ENCODE measurements at places on chromosomes 13 and 19.

DNA sequence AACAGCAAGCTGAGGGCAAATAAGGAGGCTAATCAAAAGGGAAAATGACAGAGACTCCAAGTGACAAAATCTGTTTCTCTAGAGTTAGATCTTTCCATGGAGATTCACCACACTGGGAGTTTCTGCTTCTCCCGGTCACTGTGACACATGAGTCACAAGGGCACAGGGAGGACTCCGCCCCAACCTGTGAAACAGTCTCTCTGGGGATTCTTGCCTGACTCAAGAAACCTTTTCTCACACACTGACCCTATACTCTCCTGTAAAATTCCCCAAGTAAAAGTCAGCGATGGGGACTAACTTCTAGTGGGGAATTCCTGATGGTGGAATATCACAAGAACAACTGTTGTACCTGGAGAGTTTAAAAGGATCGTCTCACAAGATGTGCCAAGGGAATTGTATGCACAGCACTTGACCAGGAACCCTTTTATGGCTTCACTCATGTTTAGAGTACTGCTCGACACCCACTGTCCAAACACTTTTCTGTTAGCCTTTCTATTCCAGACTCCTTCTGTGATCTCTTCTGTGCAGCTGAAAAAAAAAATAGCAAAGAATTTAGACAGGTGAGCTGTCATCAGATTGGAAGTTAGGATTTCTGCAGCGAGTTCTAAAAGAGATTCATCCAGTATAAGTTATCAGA is 46.8 kb upstream of the URAD start:
- DNase-seq: no peak

DNA sequence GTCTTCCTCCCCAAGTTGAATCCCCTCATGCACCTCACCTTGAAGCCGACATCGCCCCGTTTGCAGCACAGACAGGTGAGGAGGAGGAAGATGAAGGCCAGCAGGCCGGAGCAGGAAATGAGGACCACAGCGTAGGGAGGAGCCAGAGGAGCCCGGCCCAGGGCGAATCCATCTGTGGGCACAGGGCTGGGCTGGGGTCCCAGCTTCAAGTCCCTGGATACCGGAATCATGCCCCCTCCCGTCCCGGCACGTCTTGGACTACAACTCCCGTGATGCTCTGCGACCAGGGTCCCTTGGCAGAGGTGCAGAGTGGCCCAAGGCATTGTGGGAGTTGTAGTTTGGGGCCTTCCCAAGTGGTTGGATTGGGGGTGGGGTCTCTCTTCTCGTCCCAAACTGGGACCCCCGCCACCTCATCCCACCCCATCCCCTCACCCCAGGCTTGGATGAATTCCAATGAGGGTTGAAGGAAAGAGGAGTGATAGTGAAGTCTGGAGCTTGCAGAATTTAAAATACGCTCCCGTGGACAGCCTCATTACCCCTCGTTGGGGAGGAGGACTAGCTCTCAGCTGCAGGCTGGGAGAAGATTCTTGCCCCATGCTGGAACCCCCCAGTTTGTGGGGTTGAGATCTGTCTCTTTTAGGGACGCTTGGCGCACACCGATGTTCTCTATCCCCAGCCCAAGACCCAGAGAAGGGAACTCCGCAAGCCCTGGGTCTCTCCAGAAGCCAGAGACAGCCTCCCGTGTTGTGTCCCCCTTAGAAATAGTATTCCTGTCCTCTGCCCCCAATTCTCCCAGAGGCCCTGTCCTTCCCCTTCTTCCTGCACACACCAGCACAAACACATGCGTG is 990 bp downstream of the LMTK3 start:
- peak; percentile 81 for DNase-seq

DNA sequence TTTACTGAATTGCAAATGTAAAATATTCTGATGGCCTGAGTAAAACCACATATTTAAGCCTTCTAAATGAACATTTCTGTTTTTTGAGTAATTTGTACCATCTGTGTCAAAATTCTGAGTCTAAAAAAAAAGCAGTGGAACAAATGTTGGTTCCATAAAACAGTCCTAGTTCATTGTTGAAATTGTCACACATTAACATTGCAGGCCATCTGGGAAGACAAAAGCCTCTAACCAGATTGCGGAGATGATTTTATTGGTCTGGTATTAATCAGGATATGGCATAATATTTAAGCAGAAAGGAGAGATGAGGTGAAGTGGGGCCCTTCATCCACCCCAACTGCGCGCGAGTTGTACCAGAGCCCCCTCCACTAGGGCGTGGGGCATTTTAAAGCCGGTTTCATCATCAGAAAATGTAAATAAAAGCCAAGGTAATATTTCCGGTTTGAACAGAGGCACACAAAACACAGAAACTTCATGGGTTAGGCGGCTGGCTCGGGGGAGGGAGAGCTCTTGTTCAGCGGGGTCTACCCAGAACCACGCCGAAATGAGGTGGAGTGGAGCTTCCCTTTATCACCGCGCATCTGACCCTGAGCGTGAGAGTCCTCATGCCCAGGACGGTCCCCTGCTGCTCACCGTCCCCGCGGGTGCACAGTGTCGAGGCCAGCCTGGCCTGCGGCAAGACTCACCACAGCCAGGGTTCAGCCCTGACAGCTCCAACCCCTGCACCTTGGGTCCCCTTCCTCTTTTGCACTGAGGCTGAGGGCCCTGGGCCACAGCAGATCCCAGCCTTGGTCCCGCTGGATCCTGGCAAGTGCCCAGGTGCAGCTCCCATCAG is 169.2 kb downstream of the URI1 start:
- DNase-seq: no peak

DNA sequence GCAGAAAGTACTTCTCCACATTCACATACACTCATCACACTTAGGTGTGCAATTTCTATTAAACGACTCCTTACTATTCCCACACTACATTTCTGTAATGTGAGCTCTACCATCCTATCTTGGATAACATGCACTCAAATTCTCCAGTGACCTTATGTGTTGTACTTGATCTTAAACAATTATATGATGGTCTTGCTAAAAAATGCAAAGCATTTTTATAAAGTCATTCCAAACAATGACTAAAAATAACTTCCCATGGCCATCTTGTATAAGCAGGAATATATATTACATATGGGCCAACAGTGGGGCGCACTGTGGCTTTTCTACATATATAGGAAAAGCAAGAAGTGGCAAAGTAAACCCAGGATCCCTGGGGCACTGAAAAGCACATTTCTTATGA is 155.5 kb downstream of the FLT1 start:
- DNase-seq: no peak

DNA sequence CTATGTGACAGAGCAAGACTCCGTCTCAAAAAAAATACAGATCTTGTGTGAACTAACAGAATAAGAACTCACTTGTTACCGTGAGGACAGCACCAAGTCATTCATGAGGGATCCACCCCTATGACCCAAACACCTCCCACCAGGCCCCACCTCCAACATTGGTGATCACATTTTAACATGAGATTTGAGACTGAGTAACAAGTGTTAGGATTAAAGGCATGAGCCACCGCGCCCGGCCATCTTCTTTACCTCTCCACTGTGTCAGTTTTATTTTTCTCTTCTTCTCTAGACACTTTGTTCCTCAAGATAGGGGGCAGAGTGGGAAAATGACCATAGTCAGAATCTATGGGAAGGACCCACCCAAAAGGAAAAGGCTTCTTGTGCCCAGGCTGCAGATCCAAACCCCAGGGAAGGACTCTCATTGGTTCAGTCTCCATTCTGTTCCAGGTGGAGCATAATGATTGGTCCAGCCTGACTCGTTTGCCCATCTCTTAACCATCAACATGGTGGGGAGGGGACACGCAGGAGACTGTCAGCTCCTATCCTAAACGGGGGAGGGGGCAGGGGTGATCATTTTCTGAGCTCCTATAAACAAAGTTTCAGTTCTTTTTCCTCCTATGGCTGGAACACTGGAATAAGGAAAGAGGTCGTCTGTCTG is 1.3 kb upstream of the CALM3 start:
- no peak for DNase-seq

GRCh38 chr13:113013303-113013702 is 44.3 kb downstream of the MCF2L start:
- DNase-seq: no peak

GRCh38 chr19:19535311-19536191 is 2.5 kb upstream of the CILP2 start:
- no peak for DNase-seq

- peak; percentile 56 for DNase-seq
Measured at GRCh38 chr19:4597975-4598671, 38.6 kb upstream of the SEMA6B start.

DNA sequence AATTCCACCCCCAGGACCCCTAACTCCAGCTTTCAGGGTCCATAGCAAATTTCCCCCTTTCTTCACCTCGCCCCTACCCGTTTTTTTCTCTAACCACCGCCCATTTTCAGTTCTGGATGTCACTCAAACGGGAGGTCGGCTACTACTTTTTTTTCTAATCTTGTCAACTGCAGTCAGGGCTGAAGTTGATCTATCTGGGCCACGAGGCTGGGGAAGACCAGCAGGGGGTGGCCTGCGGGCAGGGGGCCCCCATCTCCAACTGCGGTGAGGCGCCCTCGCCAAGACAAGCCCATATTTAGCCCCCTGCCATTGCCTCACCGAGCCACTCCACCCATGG is 748 bp downstream of the LHFPL6 start:
- DNase-seq: no peak

GRCh38 chr13:44764302-44764692 is 188.2 kb upstream of the TSC22D1 start:
- no peak for DNase-seq

GRCh38 chr13:29436291-29436690 is 159.2 kb downstream of the SLC7A1 start:
- no peak for DNase-seq

- no peak for DNase-seq
Measured at GRCh38 chr13:38763446-38764381, 76.8 kb downstream of the FREM2 start.

GRCh38 chr19:28873301-28873700 is 339.6 kb downstream of the UQCRFS1 start:
- DNase-seq: no peak

- no peak for DNase-seq
Measured at GRCh38 chr13:27627380-27627779, 5.7 kb downstream of the POLR1D start.

DNA sequence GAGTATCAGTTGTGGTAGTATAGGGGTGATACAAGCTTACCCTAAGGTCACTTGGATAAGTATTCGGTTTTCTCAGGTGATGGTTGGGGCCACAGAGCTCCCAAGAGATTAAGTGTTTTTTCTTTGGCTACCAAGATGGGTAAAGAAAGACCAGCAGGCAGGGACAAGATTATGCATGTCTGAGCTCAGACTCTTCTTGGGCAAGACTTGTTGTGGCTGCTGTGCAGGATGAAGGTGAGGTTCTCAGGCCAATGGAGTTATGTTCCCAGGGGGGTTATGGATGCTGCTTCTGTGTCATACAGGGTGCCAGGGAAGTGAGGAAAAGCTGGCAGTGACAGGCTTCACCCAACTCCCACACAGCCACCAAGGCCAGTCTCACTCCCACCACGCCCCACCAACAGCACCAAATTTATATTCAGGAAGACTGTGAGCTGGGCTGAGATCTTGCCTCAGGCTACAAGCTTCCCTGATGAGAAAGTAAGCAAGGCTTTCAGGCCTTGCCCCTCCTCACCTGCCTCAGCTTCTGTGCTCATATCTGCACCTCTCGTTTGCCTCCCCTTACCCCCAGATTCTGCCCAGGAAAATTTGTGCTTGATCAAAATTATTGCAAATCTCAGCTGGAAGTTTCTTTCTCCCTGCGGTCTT is 511.8 kb upstream of the SLITRK1 start:
- DNase-seq: no peak

DNA sequence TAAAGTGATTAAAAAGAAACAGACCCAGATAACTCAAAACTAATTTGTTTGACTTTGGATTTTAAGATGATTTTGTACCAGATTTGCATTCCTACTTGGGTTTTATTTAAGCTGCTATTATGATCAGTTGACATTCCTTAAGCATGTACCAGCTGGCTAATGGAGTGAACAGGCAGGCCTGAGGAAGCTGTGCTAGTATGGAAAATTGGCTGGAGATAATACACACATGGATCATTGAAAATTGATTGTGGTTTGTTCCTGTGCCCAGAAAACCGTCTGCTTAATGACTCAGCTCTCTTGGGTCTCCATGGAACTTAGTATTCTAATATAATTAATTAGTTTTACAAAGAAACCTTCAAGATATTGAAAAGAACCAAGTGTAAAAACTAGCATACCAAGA is 22.6 kb downstream of the POLR1D start:
- DNase-seq: no peak

- DNase-seq: no peak
Measured at GRCh38 chr19:34851277-34851804, 75.4 kb upstream of the ZNF30 start.

Measured in right forelimb (tissue), 1 donor.